Esophagus squamous epithelium (tissue), 5 donors: ENCODE measurements at places on chromosomes 16 and 17.

DNA sequence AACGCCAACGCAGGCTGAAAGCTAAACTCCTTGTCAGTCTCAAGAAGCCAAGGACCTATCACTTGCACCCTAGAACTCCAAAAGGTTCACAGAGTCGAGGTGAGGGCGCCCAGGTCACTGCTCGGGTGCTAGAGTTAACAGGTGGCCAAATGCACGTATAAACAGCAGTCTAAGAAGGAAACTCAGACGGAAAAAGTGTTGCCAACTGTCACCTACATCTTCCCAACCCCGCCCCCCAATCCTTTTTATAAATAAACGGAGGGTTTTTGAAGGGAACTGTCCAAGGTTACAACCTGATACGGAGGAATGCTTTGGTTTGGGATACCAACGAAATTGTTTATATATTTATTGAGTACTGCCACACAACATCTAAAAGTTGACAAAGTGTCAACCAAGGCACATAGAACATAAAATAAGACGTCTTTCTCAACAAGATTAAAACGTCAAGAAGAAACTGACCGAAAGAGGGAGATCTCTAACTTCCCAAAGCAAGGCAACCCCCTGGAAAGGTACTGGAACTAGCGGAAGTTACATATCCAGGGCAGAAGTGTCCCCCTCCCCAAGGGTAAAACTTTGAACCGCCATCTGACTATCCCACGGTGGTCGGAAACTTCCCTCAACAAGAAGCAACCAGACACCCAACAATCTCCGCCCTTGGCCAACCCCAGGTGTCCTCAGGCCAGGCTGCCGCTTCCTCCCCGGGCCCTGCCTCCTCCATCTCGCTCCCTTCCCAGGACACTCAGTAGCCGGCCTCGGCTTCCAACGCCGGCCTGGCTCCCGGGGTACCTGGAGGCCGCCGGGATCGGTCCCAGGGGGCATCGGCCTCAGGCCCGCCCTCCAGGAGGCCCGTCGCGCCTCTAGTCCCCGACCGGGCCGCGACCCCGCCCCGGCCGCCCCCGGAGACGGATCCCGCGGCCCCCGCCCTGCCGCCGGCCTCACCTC is 982 bp downstream of the SPAG9 start:
- no peak for DNase-seq

DNA sequence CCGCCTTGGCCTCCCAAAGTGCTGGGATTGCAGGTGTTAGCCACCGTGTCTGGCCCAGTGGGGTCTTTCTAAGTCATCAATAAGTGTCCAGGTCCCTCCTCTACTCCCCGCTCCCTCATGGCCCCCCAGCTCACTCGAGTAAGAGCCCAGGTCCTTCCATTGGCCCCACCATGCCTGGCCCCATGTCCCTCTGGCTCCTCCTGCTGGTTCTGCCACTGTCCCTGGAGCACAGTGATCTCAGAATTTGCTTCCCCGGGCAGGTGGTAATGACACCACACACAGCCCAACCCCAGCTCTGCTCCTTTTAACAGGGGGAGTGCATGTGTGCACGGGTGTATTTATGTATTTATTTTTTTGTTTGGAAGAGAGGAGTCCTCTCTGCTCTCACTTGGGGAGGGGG is 19.6 kb downstream of the MGAT5B start:
- no peak for DNase-seq

DNA sequence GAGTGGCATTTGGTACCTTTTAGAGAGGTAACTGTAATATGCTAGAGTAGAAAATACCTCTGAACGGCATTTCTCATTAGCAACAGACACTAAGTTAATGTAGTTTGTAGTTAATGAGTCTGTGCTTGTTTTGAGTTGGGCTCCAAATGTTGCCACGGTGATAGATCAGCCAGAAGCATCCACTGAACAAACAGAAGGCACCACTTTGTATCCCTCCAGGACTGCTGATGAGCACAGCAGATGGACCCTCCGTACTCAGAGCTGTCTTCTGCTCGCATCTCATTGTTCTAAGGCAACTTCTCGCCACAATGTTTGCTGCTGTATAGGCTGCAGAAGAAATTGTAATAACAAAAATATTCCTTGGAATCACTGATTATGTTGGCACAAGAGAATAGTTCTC is 56.1 kb downstream of the TNRC6C start:
- no peak for DNase-seq

GRCh38 chr17:7393613-7394451 is 493 bp downstream of the PLSCR3 start:
- DNase-seq: no peak

DNA sequence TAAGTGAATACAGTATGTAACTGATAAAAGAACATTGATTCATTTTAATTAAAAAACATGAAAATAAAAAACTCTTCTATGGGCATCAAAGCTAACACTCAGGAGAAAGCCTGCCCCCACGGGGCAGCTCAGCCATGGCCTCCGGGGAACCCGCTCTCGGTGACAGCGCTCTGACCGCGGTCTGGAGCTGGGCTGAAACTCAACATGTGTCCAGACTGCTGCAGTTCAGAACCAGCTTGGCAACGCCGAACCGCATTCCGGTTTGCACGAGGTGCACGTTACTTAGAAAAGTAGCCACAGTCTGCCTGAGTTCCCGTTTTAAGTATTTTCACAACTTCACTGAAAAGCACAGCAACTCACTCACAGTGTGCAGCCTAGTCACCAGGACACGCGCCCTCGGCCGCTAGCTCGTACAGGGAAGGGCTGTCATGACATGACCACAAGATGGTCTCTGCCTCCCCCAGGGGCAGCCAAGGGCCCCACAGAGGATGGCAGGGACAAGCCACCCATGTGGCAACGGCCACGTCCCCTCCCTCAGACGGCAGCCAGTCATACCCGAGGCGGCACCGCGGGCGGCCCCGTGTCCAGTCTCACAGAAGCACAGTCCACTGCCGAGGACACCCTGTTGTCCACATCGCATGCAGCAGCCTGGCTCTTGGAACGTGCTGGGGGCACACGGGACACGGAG is 77.1 kb upstream of the METRNL start:
- no peak for DNase-seq

GRCh38 chr17:30389756-30390300 is 11.1 kb downstream of the CPD start:
- DNase-seq: no peak

DNA sequence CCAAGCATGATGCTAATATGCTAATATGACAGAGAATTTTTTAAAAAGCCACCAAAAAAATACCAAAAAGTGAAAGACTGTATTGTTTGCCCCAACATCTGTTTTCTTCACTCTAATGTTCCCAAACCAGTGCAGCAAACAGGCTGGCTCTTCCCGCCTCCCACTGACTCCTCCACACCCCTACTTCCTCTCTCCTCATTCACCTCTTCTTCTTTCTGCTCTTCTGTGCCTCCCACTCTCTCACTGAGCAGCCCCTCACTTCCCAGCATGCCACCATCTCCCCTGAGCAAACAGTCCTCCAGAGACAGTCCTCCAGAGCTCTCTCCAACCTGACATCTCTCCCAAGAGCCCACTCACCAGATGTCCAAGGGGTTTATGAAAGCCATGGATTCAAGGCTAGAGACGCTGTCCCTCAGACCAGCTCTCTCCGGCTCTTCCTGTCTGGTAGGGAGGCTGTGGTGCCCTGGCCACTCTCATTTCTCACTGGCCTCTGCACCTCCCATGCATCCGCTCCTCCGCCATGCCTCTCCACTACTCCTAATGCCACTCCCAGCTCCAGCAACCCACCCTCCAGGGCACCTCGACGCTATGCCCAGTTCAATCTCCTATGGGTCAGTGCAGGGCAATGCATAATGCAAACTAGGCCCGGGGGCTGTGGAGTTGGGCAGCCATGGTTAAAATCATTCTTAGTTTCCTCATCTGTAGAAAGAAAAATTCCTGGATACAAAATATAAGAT is 52.9 kb downstream of the ANKRD11 start:
- no peak for DNase-seq

DNA sequence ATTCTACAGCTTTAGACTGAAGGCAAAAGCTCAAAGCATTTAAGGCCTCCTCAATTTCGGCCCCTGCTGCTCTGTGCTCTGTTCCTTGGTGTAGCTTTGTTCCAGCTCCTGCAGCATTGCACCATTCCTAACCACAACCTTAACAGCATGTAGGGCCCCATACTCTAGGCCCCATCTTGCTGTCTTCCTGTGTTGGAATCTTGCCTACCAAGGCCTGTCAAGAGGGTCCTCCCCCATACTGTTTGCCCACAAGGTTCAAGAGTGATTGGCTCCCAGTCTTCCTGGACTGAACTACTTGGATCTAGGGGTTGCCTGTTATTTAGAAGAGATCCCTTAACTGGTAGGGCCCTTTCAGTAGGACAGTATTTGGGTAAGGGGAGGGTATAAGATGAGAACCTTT is 26.8 kb downstream of the TRPV2 start:
- DNase-seq: no peak

DNA sequence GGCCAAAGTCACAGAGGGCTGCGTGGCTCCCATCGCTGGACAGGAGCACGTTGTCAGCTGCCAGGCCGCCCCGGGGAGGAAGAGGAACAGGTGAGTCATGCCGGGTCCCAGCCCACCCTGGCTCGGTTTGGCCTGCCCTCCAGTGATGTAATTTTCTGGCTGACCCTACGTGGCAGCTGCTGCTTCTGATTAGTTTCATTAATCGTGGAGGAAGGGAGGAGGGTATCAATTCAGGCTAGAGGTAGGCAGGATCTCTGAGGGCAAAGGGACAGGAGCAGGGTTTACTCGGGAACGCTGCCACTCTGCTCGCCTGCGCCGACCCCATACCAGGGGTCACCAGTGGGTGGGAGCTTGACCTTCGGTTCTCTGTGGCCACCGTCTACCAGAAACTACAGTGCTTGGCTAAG is 11.7 kb upstream of the SPATA32 start:
- no peak for DNase-seq

GRCh38 chr16:29854520-29855100 is 8.4 kb downstream of the CDIPT start:
- no peak for DNase-seq

DNA sequence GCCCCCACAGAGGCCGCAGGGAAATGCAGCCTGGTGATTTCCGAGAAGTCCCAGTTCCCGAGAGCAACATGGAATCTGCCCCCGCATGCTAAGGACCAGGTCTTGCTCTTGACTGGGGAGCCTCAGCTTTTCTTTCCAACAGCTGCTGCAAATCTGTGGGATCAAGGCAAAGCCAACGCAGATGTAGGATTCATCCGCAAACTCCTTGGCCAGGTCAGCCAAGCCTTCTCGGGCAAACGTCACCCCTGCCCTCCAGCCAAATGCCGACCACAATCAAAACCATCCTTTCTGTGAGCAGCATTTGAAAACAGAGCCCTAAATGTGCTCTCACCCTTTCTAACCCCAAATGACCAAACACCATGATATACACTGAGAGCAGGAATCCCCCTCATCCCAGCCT is 54.0 kb downstream of the MRM3 start:
- no peak for DNase-seq

DNA sequence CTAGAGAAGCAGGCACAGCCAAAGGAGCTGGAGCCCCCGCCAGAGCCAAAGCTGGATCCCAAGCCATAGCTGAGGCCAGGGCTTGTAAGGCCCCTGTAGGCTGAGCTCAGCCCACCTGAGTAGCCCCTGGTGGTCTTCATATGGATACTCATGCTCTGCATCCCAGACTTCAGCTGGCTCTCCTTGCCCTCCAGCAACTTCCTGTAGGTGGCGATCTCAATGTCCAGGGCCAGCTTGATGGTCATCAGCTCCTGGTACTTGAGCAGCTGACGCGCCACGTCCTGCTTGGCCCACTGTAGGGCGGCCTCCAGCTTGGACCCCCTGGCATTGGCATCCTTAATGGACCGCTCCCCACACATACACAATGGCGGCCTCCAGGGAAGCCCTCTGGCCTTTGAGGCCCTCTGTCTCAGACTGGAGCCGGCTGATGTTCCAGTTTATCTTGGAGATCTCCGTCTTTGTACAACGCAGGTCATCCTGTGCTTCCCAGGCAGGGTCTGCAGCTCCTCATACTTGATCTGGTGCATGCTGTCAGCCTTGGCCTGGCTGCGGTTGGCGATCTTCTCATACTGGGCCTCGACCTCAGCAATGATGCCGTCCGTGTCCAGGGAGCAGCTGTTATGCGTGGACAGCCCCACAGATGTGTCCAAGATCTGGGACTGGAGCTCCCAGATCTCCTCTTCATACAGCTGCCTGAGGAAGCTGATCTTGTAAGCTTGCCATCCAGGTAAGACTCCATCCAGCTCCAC is 28.9 kb downstream of the IKZF3 start:
- no peak for DNase-seq

GRCh38 chr17:49515196-49515770 is 20.2 kb downstream of the NGFR start:
- DNase-seq: no peak

- no peak for DNase-seq
These were observed 258.4 kb downstream of the MAP2K6 start for GRCh38 chr17:69672924-69673323.

- DNase-seq: no peak
These were observed 143.8 kb downstream of the CPPED1 start for GRCh38 chr16:12659871-12660270.

DNA sequence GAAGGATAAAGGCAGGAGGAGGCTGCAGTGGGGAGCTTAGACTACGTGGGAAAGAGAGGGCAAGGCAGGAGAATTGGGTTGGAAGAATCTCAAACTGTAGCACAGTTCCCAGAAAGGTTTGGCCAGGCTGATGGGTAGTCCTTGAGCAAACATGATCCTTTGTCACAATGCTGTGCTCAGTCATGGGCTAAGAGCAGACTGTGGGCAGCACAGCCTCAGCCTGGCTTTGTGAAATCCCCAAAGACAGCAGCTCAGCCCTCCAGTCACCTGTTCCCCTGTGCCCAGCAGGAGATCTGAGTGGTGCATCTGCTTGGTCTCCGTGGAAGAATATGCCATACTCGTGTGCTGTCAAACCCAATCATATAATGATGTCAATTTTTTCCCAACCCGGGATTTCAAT is 10.6 kb upstream of the ENGASE start:
- DNase-seq: no peak

DNA sequence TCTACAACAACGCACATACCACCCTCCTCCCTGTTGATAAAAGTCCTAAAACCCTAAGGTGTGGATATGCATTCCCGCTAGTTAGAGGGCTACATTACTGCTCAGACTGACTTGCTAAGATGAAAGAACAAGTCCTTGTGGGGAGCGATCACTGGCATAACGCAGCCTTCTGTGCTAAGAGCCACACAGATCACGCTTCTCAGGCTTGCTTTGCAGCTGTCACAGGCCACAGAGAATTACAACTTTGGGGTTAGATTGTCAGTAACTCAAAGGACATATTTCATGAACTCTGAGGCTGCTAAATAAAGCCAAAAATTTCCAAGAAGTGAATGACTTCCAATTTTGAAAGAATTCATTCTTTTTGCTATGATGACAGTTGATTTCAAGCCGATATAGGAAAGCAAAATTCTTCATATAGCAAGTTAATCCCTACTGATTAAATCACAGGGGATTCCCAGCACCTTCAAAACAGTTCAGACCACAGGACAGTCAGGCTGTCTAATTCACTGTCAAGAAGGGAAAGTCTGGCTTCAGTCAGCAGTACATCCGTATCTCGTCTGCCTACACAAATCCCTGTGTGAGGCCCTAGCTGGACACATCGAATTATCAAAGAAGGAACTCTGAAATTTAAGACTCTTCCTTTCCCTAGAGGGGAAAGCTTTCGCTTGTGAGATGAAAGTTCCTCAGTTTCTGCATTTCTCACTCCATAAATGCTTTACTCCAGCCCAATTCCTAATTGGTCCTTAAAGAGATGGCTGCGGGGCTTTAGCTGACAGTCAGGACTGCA is 107.1 kb downstream of the VPS53 start:
- DNase-seq: no peak

- DNase-seq: no peak
These were observed 13.1 kb downstream of the RAPGEFL1 start for GRCh38 chr17:40190197-40191021.
